Stimulated activated naive CD4-positive, alpha-beta T cell (primary cell): ENCODE measurements at places on chromosomes 7 and 10.

DNA sequence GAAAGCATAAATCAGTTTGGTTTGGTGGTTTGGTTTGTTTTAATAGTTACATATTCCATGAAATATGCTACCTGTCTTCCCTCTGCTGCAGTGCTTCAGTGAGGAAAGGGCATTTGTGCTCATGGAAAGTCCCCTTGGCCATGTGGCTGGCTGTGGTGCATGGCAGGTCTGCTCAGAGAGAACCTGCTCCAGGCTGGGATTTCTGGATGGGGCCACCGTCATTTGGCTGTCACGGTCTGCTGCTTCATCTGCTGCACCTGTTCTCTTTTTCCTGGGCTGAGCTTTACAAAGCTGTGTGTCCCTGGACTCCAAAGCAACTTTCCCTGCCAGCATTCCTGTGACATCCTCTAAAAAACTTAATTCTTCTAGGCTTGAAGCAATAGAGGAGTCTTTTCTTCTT is 8.9 kb downstream of the CDK14 start:
- no peak for DNase-seq

- no peak for DNase-seq
These were observed 49.9 kb downstream of the PITRM1 start for GRCh38 chr10:3122486-3123205.

DNA sequence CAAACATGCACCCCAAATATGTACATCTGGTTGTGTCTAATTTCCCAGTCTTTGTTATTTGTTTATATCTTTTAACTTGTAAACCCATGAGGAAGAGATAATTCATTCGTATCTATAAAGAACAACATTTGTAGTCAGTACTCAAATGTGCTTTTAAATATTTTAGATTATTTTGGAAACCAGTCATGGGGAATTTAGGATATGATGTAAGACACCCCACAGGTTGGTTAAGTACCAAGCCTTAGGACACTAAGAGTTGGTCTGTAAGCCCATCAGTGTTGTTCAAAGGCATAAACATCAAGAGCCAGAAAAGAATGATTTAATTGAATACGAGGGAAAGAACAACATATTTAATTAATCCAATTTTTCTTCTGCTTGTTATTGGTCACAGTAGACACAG is 421.1 kb upstream of the SEMA3C start:
- DNase-seq, result no peak

- peak; percentile 28 for DNase-seq
These were observed 613 bp downstream of the USP6NL start for GRCh38 chr10:11610826-11611247.

DNA sequence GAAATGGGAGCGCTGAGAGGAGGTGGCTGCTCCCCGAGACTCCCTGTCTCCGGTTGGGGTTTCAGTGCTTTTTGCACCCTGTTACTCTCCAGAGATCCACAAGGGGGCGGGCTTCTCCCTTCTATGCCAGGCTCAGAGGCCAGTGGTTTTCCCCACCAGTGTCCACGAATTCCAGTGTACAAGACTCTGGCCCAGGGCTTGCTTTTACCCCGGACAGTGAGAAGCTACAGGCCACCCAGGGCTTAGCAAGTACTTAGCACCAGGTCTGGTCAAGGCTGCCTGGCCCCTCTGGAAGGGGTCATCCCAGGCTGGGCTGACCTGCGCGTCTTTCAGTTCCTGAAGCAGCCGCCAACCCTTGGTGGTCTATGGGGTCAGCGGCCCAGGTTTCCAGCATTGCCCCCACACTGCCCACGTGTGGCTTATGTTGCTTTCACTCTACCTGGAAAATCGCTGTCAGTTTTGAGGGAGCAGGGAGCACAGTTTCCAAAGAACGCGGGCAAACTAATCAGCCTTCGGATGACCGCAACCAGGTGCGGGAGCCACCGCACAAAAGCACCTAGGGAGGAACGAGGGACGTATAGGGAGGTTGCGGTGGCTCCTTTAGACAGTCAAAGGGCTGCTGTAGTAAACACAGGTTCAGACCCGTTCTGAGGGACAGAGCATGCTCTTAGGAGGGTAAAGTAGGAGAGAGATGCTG is 6.8 kb downstream of the CYP26A1 start:
- DNase-seq, result peak; percentile 22

- no peak for DNase-seq
These were observed 188.7 kb downstream of the ADARB2 start for GRCh38 chr10:1548596-1548995.

DNA sequence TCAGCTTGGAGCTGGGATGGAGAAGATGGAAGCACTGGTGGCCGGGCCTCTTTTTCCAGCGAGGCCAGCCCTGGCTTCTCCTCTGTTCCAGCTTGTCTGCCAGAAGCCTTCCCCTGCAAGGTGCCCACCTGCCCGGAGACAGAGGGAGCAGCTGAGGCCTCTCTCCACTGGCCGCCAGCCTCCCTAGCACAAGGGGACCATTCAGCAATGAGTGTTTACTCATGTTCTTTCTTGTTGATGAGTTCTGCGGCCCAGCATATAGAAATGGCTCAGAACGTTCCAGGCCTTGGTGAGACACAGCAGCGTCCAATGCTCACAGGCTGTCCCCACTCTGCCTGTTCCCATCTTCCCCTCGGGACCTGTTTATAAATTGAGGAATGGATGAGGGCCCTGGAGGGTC is 47.3 kb downstream of the CHST3 start:
- no peak for DNase-seq

DNA sequence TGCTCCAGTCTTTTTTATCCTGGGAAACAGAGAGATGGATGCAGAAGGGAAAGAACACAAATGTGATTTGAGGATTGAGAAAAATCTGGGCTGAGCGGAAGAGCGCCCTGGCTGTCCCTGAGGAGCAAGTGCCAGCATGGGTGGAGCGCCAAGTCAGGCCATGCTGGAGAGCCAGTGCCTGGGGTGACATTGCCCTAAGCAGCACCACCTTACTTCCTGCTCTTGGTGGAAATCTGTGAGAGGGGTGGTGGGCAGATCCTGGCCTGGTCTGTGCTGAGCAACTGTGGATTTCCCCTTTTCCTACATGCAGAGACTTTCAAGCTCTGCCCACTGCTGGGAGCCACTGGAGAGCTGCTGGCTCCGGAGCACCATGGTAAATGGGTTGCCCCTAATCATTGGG is 36.9 kb downstream of the DDIT4 start:
- DNase-seq, result no peak

GRCh38 chr10:107442035-107442505 is 277.6 kb upstream of the SORCS1 start:
- no peak for DNase-seq

DNA sequence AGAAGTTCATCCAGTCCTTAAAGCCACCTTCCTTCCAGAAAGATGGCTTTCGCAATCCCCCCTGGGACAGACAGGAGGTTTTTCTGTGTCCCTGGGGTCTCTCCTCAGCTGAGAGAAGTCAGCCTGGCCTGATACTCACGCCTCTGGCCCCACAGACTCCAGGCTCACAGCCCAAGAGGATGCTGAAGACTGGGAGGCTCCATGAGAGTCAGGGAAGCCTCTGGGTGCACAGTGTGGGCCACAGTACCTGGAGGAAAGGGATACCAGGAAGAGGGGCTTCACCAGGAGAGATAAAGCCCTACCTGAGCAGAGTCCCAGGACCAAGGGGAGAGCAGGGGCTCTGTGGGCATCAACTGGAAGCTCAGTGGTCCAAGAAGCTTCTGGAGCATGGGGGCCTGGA is 324.4 kb downstream of the GRID1 start:
- no peak for DNase-seq
